ENCODE measurements at places on chromosomes 2 and 18.

DNA sequence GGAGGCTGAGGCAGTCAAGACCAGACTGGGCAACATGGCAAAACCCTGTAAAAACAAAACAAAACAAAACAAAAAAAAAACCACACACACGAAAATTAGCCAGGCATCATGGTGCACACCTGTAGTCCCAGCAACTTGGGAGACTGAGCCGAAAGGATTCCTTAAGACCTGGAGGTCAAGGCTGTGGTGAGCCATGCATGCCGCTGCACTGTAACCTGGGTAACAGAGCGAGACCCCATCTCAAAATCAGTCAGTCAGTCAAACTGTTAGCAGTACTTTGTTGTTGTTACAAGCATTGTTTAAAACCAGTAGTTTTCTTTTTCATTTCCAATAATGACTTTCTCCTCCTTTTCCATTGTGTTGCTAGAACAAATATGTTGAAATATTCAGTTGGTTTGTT lies 21.7 kb downstream of the EPB41L5 start:
- DNase-seq, result no peak

DNA sequence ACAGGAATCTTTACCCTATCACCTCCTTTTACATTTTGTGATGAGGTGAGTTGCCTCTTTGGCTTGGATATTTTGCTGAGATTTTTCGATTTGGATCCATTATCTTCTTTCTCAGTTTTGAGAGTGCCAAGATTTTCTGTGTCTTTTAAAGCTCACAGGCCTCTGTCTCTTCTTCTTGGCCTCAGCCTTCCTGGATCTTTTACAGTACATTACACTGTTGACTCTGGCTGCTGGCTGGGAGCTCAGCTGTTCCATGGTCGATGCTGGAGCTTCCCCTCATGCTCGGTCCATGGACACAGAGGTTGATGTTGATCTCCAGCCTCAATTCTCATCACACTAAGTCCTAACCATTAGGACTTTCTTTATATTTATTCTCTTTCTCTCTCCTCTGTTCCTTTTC lies 332.8 kb upstream of the UBE2E3 start:
- no peak for DNase-seq

- no peak for DNase-seq
These were observed 31.7 kb downstream of the NGEF start for GRCh38 chr2:232981356-232981755.

DNA sequence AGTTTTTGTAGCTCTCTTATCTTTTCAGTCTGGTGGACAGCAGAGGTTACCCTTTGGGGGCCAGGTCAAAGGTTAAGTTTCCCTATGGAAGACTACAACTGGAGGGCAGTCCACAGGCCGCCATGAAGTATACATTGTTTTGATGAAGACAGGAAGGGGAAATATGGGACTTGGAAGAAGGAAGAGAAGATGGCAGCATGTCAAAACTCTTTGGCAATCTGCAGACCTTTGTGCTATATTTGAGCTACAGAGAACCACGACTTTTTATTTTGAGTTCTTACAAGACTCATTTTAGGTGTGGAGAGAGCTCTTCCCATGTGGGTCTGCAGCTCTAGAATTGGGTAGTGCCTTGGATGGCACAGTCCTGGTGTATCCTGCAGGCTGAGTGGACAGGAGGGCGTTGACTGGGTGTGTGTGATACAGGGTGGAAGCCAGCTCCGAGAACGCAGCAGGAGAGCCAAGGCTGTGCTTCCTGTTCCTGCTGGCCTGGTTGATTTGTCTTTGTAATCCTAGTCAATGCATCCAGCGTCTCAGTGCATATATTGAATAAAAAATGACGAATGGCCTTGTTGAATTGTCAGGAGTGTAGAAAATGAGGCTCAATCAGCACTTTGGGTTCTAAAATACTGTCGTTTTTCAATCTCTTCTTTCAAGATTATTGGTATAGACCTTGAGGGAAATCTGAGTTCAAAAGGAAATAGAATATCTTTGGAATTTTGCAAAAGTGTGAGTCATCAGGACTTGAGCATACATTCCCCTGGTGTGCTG lies 11.5 kb downstream of the ITGA6 start:
- DNase-seq, result no peak

DNA sequence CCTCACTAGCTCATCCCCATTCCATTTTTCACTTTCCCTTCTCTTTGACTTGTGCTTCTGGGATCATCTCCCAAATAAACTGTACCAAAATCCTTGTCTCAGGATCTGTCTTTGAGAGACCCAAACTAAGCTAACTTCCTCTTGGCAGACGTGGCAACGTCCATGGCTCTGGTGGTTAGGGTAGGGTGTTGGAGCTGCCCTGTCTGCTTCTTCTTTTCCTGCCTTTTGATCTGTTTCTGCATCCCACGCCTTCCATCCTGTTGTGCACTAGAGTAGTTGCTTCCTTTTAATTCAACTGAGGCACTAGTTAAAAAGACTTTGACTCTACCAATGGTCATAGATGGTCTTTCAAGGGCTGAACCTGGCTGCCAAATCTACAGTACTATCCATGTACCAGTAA lies 5.5 kb upstream of the MAP4K4 start:
- no peak for DNase-seq

DNA sequence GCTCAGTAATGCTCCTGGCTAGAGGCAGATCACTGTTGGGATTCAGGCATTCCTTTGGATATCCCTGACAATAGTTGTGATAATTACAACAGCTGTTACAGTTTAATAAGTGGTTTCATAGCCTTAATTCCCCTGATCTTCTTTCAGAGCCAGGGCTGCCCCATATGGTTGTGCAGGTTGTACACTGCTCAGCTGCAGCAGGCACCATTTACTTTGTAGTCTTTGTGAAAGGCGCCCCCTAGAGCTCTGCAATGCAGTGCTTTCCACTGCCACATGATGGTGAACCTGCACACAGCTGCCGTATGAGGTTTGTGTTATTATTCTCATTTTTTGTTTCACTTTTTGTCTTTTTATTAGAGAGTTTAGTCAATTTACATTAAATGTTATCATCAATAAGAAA lies 239.1 kb downstream of the KCNS3 start:
- no peak for DNase-seq

Data from natural killer cell treated with Interleukin-12 subunit alpha and Interleukin-12 subunit beta and Interleukin-15 and Interleukin-18, amount 100 ng/mL, for 72 hours (primary cell).